SW 1271 (cell line): ENCODE measurements at places on chromosomes 16 and 17.

GRCh38 chr17:6936370-6937028, 59.4 kb upstream of the ALOX12 start:
- no peak for DNase-seq

GRCh38 chr17:7705269-7706255, 560 bp downstream of the EFNB3 start:
- no peak for DNase-seq

DNA sequence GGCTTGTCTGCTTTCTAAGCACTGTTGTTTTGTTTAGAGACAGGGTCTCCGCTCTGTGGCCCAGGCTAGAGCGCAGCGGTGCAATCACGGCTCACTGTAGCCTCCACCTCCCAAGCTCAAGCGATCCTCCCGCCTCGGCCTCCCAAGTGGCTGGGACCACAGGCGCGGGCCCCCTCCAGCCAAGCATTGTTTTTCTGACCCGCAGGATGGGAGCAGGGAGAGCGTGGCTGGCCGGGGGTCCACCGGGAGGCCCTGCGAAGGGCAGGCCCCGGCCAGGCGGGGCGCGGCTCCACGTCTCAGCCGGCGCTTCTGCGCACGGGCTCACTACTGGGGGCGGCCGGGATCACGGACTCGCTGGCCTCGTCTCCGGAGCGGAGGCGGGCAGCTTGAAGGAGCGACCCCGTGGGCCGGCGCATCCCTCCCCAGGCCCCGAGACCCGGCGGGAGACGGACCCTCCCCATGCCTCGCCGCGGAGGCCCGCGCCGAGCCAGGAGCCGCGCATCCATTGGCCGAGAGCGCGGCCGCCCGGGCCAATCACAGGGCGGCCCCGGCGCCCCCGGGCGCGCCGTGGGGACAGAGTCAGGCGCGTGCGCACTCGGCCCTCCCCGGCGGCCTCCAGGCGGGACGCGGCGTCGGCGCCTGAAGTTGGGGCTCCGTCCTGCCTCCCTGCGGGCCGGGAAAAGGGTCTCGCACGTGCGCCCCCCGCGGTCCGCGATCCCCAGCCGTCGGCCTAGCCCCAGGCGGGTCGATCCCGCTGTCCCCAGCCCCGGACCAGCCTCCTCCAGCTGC, 24.9 kb downstream of the ACTG1 start:
- peak; percentile 61 for DNase-seq

GRCh38 chr16:3097266-3097665, 1.8 kb downstream of the ZSCAN10 start:
- DNase-seq, result no peak

GRCh38 chr16:67729636-67730248, 10.6 kb upstream of the GFOD2 start:
- no peak for DNase-seq

DNA sequence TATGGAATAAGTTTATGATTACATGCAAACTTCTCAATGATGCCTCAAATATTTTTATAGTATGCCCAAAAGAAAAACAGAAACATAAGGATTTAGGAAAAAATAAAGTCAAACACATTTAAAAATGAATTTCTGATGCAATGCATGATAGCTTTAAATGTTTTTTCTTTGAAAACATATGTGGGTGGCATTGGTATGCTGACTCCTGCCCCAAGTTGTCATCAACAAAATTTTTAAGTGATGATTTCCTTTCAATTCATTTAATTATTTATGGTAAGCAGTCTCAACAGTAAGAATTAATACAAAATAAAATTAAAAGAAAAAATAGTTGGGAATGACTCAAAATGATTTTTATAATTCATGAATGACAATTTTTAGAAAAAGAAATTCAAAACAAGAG, 104.9 kb downstream of the CEP112 start:
- no peak for DNase-seq

DNA sequence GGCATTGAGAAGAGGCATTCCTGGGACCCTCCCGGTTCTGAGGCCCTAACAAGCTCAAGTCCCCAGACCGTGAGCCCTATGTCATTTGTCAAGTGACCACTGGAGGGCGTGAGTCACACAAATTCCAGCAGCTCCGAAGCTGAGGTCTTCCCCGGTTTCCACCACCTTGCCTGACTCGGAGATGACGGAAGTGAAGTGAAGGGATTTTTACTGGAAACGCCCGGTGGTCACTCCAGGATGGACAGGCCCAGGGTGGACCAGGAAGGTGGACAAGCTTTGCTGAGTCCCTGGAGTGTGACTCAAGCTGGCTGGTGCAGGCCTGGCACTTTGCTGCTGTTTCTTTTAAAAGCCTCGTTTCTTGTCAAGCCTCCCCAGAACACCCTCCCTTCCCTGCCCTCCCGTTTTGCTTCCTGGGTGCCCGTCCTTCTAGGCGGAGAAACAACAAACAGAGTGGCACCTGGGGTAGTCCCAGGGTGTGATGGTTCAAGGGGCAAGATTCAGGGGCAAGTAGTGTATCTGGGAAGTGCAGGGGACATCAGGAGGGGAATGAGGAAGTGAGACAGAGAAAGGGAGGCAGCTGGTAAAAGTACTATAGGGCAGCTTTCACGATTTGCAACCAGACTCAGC, 5.3 kb upstream of the NOS2 start:
- peak; percentile 84 for DNase-seq

DNA sequence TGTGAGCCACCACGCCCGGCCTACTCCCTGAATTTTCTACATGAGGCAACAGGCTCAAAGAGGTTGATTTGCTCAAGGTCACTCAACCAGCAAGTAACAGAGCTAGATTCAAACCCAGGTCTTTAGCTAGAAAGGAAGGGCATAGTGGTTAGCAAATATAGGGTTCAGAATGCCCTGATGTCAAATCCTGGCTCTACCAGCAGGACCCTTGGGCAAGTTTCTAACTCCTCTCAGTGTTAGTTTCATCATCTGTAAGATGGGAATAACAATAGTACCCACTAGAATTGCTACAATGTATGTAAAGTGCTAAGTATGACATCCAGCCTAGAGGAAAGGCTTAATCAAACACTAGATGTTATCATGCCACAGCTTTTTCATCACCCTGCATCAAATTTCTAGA, 19.1 kb upstream of the CYB5B start:
- DNase-seq, result no peak

GRCh38 chr16:51113236-51114125, 37.6 kb downstream of the SALL1 start:
- no peak for DNase-seq

GRCh38 chr16:60816461-60816860, 1219.8 kb downstream of the CDH8 start:
- DNase-seq, result no peak

DNA sequence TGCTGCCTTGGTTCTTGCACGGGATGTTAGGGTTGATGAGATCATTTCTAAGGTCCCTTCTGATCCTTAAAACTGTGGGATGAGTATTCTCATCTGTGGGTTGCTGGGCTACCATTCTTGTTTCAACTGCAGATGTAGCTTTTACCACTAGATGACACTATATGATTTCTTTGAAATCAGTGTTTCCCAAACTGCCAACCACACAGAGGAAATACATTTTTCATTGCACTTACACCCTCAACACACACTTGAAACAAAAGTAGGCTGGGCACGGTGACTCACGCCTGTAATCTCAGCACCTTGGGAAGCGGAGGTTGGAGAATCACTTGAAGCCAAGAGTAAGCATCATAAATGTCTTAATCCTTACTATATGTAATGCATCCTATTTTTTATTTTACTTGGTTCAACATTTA, 15.3 kb downstream of the LCMT1 start:
- DNase-seq, result no peak

DNA sequence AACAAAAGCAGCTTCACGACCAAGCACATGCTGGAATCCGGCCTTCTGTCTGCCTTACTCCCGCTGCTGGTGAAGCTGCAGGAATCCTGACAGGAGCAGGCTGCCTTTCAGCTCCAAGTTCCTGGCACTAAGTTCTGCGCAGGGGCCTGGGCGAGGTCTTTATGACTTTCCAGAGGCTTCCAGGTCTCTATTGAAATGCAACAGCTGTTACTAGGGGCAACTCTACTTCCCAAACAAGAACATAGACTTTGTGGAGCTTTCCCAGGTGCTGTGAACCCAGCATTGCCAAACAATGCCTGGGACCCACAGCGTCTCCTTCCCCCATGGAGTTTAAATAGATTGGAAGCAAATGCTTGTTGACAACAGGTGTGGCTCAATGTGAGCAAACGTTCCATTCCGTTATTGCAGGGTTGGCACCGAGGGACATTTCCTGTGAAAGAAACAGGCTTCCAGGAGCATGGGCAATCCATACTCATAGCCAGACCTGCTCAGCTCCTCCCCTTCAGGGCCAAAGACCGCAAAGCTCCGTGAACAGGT, 156.0 kb downstream of the CDH13 start:
- DNase-seq, result no peak

GRCh38 chr17:81964081-81964849, 3.3 kb upstream of the NOTUM start:
- no peak for DNase-seq

GRCh38 chr17:40315678-40316570, 6.9 kb downstream of the RARA start:
- no peak for DNase-seq

GRCh38 chr17:42060231-42060630, 9.8 kb upstream of the C17orf113 start:
- no peak for DNase-seq

- no peak for DNase-seq
Measured at GRCh38 chr16:81900014-81900413, 111.3 kb downstream of the SDR42E1 start.

- DNase-seq, result no peak
Measured at GRCh38 chr17:2084036-2084765, 29.3 kb downstream of the HIC1 start.

- no peak for DNase-seq
Measured at GRCh38 chr17:60095830-60096229, 17.1 kb upstream of the HEATR6 start.

DNA sequence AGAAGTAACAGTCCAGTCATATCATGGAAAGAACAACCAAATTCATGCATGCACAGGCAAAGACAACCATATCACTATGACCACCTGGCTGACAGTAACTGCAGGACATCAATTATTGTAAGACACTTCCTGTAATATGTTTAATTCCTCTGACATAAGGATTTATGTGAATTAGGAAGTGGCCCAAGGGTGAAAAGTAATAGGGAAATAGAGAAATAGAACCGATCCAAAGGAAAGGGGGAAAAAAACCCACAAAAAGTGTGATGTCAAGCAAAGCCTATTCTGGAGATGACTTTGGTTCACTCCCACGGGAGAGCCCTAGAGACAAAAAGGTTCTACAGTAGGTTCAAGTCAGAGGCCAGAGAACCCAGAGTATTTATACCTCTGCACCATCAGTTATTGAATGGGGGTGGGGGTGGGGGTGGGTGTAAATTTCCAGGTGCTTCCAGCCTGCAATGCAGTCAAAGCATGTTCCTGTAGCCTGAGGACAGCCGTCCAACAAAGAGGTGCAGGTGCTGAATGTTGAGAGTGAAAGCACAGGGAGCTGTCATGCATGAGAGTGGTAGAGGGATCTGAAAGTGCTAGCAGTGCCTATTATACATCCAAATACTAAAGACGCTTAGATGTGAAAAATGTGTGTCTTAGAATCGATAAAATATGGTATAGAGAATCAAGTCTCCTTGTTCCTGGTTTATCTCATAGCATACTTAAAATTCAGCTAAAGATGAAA, 95.6 kb upstream of the HLF start:
- no peak for DNase-seq

DNA sequence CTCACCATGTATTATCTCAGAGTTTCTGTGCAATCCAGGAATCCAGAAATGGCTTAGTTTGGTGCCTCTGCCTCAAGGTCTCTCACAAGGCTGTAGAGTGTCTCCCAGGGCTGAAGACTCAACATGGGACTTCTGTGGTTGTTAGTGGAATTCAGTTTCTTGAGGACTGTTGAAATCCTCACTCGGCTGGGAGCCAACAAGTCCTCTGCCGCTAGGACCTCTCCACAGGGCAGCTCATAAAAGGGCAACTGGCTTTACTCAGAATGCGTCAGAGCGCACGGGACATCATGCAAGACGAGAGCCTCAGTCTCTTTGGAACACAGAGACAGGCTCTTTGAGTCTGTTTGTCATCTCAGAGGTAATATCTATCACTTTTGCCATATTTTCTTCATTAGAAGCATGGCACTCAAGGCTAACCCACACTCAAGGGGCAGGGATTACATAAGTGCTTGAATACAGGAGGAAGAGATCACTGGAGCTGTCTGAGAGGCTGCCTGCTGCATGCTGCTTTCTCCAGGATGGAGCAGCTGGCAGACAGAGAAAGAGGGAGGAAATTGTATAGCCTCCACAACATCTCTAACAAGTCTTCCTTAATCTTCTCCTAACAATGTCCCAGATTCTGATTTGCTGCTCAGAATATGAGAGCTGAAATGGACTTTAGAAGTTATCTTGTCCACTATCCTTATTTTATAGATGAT, 97.5 kb upstream of the ASIC2 start:
- no peak for DNase-seq

DNA sequence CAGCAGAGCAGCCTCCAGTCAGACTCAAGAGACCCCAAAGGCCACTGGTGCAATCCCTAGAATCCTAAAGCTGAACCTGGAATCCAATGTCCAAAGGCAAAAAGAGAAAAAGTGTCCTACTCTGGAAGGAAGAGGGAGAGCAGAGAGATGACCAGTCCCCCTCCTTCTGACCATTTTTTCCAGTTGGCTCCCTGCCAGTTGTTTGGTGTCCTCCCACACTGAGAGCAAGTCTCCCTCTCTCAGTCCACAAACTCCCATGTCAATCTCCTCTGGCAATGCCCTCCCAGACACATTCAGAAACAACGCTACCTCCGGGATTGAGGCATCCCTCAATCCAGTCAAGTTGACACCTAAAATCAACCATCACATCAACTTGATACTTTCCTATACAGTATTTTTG, 4.3 kb upstream of the CLEC19A start:
- DNase-seq, result no peak

- no peak for DNase-seq
Measured at GRCh38 chr17:5786510-5786875, 202.2 kb upstream of the NLRP1 start.

DNA sequence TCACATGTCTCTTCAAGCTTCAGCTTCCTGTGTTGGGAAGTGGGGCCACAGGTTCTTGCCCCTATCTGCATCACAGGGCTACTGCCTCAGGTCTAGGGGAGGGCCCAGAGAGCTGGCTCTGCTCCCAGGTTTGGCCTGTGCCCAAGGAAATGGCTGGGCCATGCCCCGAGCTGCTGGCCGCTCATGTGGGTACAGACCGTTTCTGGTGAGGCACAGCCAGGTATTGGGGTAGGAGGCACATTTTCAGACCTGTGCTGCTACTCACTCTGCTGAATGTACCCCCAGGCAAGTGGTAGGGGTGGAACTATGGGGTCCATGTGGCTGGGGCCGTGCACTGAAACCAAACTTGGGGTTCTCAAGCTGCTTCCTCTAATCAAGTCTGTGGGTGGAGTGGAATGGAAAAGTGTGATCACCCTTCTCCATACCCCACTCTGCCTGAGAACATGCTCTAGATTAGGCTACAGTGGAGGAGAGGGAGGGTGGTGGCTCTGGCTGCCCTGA, 4.6 kb downstream of the GAS2L2 start:
- DNase-seq, result no peak

GRCh38 chr16:2243781-2244180, 7.5 kb downstream of the DNASE1L2 start:
- no peak for DNase-seq

GRCh38 chr17:46758614-46759013, 59.9 kb downstream of the WNT3 start:
- no peak for DNase-seq
